Psoas muscle (tissue), 8 donors: ENCODE measurements at places on chromosomes 1 and 21. TPM values are rescaled to one million over a fixed set of nuclear protein-coding genes. Genes with fewer than 3 reads are reported as not detected.

Gene SAMD13
- total RNA-seq, result 1.7 TPM

Gene PCSK9
- not detected for total RNA-seq

Gene GBP6
- total RNA-seq, result not detected

Gene HRNR
- not detected for total RNA-seq

DNA sequence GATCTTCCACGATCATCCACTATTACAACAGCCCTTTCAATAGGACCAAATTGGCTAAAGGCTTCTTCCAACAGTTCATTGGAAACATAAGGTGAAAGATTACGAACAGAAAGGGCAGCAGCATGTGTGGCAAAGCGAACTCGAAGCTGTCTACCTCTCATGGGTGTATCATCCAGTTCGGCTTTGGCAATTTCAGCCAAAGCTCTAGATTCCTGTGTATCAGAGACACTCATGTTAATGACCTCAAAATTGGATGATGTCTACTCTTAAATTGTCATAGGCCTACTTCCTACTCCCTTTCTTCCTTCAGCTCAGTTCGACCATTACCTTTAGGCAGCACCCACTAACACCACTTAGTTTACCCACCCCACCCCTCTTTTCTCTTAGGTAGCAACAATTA lies 2.2 kb downstream of the SFPQ start:
- DNase-seq, result no peak

GRCh38 chr1:89686520-89686919 lies 53.6 kb downstream of the LRRC8C start:
- DNase-seq, result no peak

- DNase-seq, result no peak
Observed at GRCh38 chr21:30958741-30959140, 77.4 kb upstream of the KRTAP11-1 start.

DNA sequence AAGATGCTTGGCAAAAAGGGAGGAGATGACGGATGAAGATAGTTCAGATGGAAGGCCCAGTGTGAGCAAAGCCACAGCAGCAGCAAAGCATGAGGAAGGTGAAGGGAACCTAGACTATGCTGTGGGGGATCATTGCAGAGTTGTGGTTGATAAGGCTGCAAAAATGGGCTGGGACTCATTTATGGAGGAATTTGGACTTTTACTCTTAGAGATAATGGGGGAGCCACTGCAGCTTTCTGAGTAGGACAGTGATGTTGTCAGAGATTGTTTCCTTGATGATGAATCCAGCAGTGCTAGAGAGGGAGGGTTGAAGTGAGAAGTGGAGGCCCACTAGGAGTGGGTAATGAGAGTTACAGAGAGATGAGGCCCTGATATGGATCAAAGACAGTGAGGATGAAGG lies 2.1 kb upstream of the C8A start:
- no peak for DNase-seq

GRCh38 chr1:55741516-55741915 lies 526.4 kb upstream of the USP24 start:
- no peak for DNase-seq

DNA sequence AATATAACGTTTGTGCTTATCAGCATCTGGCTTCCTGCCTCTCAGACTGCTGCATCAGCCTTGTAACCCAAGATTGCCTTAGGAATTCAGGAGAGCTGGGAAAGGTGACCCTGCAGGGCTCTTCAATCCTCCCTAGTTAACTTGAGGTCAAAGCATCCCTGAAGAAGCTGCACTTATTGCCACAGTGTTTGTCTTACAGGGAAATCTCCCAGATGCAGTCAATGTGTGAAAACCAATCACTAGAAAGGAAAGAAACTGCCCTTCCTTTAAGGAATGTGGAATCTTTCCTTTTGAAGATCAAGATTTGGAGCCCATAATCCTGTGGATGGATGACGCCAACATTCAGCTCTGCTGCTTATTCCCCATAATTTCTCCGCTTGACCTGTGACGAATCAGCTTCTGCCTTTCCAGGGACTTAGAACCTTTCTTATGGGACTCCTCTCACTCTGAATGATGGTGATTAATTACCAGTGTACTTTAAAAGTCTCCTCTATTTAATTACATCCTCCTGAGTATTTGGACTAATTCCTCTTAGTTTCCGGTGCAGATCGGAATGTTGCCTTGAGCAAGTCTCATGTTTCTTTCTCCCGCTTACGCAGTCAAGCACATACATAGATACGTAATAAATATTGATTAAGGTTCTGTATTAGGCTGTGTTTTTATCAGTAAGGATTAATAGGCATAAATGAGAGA lies 14.4 kb downstream of the ADAMTS5 start:
- no peak for DNase-seq

GRCh38 chr1:51898090-51898734 lies 19.7 kb upstream of the NRDC start:
- DNase-seq, result no peak

GRCh38 chr1:154463512-154463990 lies 38.5 kb upstream of the TDRD10 start:
- no peak for DNase-seq

- no peak for DNase-seq
Observed at GRCh38 chr21:29347274-29347681, 48.6 kb downstream of the BACH1 start.

- no peak for DNase-seq
Observed at GRCh38 chr1:40362699-40363098, 10.8 kb upstream of the SMAP2 start.

DNA sequence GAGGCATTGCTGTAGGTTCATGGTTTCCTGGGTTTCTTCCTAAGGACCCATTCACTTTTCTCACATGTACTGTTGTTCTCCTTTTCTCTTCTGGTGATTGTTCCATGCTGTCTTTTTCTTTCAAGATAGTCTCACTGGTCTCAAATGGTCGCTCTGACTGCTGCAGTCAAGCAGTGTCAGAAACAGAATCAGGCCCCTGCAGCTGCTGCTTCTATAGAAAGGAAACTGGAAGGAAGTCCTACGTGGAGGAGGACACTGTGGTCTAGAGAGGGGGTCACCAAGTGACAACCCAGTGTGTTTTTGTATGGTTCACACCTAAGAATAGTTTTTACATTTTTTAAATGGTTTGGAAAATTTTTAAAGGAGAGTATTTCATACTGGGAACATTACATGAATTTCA lies 2.4 kb downstream of the NECAP2 start:
- no peak for DNase-seq
